Suprapubic skin (tissue), 4 donors: ENCODE measurements at places on chromosomes 16 and 17. TPM values are rescaled to one million over a fixed set of nuclear protein-coding genes. Genes with fewer than 3 reads are reported as not detected.

GRCh38 chr16:55760310-55761001 is 72.4 kb downstream of the CES1 start:
- DNase-seq, result no peak

DNA sequence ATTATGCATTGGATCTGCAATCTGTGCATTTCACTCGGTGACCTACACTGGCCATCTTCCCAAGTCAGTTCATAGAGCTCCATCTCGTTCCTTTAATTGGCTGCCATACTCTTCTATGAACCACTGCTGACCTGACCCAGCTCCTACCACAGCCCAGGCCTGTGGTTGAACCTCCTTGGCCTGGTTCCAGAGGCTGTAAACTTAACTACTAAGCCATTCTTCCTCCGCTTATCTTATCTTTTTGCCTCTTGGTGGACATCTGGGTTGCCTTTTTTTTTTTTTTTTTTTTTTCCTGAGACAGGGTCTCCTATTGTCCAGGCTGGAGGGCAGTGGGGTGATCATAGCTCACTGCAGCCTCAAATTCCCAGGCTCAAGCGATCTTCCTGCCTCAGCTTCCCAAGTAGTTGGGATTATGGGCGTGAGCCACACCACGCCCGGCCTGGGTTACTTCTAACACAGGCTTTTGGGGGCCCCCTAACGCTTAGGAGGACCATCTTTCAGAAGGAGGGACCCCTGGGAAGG is 18.3 kb downstream of the COQ7 start:
- no peak for DNase-seq

- no peak for DNase-seq
Observed at GRCh38 chr17:82214012-82214628, 1.5 kb upstream of the CCDC57 start.

GRCh38 chr16:50270510-50271147 is 4.3 kb downstream of the ADCY7 start:
- no peak for DNase-seq

DNA sequence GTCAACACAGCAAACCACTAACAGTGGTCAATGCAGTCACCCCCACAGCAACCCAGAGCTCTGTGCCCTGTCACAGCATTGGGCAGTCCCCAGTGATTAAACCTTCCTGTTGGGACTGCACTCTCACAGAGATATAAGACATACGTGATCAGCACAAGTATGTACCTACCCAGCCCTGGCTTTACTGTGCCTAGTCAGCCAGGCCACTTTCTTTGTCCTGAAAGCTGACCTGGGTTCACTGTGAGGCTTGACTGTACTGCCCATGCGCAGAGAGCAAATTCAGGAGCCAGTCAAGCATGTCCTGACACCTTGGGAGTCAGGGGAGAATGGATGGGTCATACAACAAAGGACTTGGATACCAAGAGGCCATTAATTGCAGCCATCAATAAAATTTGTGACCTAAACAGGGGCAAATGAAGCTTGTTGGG is 10.9 kb upstream of the TMEM170A start:
- DNase-seq, result no peak

DNA sequence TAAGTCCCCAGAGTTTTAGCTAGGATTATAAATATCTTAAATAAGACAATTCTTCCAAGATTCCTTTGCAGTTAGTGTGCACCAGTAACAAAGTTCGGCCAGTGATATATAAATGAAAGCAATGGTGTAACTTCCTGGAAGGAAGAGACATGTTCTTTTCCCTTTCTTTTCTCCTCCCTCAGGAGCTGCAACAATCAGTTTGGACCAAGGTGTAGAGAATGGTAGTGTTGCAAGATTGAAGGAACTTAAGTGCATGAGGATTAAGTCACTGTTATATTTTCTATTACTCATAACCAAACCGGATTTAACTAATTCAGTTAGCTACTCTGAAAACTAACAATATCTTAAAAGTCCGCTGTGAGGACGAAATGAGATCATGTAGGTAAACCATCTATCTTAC is 68.9 kb upstream of the KCNJ16 start:
- DNase-seq, result no peak

DNA sequence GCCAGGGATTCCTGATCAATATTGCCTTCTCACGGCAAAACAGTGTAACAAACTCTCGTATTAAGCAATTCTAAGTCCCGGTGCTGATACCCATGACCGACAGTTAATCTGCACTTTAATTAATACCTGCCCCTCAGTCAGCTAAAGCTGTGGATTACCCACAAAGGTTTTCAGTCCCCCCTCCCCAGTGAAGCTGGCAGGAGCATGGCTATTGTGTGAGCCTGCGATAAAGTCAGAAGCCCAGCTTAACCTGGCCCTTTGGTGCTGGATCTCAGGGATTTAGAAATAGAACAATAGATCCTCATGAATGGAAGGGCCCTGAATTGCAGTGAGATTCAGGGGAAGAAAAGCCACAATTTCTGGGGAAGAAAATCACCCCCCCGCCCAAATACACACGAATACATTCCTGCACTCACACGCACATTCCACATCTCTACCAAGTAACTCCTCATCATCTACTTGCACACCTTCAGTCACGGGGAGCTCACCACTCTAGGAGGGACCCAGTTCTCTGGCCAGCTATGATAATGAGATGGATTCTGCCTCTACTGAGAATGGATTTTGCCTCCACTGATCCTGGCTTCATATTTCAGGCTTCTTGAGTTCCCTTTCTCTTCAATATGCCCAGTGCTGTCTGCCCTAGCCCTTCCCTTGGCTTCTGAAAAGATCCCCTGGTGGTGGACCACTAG is 102.6 kb downstream of the WSCD1 start:
- no peak for DNase-seq

GRCh38 chr17:47803751-47804150 is 17.8 kb downstream of the OSBPL7 start:
- peak; percentile 30 for DNase-seq

DNA sequence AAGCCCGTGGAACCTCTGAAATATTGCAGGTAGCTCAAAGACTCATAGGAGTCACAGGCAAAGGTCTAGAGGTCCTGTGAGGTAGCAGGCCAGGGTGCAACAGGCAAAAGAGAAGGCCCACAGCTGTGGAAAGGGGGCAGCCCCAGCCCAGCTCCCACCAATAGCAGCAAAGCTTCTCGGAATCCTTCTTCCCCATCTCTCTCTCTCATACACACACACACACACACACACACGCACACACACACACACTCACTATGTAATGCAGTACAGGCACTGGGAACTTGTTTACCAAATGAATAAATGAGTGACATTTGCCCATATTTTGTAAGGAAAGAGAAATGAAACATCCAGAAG is 16.8 kb upstream of the SUPT4H1 start:
- no peak for DNase-seq

- DNase-seq, result peak; percentile 49
Observed at GRCh38 chr16:86075839-86076440, 177.0 kb downstream of the IRF8 start.

GRCh38 chr16:57277586-57277985 is 6.9 kb downstream of the PLLP start:
- no peak for DNase-seq

DNA sequence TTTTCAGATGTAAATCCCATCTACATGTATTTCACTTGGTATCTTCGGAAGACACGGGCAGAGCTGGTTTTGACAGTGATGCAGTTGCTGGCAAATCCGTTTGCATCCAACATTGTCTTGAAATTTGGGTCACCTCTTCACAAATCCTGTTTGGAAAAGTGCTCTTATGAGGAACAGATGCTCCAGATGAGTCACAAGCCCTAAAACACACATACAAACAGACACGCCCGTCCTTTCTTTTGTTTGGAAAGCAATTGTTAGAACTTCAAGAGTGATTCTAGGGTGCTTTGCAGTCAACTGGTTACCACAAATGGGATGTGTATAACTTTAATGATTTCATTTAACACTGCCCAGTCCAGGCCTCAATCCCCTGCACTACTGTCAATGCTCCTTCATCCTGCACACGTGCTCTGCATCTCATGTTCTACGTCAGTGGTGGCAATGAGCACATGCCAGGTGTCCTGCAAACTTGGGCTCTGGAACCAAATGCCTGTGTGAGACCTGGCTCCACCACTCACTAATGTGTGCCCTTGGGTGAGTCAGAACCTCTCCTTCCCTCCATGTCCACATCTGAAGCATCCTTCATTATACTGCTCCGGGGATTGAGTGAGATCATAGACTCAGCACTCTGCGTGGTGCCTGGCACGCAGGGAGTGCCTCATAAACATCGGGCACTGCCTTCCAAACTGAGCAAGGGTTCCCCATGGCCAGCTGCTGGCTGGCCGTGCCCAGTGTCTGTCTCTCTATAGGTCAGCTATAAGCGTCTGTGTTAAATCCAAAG is 19.3 kb upstream of the FOXF1 start:
- DNase-seq, result no peak

GRCh38 chr16:12063004-12063395 is 86.5 kb downstream of the SNX29 start:
- DNase-seq, result no peak

DNA sequence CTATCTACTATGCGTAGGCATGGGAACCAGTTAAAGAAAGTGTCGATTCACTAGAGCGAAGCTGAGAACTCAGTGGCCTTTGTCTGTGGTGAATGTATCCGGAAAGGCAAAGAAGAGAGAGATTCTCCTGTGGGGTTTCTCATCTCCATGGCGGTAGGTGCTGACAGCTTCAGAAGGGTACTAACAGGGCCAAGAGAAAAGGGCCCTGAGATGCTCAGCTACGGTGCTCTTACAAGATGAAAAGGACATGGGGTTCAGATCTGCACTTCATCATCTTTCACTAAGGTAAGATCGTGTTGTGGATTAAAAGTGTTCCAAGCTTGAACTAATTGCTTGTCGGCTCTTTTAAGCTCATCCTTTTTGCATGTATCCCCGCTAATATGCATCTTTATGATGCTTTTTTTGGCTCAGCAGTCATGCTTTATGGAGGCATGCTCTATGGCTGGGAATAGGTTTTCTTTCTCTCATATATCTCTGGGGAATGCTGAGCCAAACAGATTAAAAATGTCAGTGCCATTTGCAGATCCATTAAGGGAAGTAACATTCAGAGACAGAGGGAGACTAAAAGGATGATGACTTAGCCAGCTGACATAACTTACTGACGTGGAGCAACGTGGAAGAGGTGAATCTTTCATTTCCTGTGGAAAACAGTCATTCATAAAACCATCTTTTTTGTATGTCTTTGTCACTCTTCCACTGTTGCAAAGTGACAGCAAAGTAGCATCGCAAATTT is 29.9 kb downstream of the KCNJ16 start:
- DNase-seq, result no peak

GRCh38 chr17:8746501-8747236 is 2.0 kb upstream of the CCDC42 start:
- DNase-seq, result no peak

DNA sequence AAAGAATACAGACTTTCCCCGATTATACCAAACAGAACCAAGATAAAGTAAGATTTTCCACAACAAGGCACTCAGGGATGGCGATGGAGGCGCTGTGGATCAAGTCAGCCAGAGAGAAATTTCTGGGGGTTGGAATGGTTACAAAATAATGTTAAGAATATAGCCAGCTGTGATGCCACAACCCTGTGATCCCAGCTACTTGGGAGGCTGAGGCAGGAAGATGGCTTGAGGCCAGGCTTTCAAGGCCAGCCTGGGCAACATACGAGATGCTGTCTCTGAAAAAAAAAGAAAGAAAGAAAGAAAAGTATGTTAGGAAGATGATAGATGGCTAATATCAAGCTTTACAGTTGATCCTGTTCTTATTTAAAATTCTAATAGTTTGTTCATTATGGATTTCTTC is 10.6 kb upstream of the ALOX12 start:
- no peak for DNase-seq

- no peak for DNase-seq
Observed at GRCh38 chr17:31499771-31500554, 108.5 kb downstream of the RAB11FIP4 start.

- DNase-seq, result no peak
Observed at GRCh38 chr17:61075988-61076387, 323.7 kb upstream of the TBX2 start.

DNA sequence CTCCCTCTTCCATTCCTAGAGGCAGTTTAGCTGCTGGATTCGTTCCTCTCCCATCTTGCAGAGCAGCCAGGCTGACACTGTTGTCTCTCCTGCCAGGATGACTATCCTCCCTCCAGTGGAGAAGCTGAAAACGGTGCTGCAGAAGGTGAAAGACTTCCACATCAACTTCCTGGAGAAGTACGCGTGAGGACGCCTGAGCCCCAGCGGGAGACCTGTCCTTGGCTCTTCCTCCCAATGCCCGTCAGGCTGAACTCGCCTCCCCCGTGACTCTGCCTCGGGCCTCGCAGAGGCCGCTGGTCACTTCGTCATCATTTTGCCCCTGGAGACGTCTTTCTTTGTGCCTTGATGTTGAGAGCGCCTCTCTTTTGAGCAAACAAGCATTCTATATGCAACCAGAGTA is 44.6 kb downstream of the GPT2 start:
- no peak for DNase-seq

Gene LGALS9B
- not detected for total RNA-seq

Gene ACBD4
- 14.9 TPM for total RNA-seq

Gene SLC7A5
- 74.5 TPM for total RNA-seq

Gene LHX1
- total RNA-seq, result not detected

Gene ITGB4
- 543 TPM for total RNA-seq

Gene FOXO3B
- 4.6 TPM for total RNA-seq

Gene ZG16B
- 28.8 TPM for total RNA-seq

Gene MYOCD
- 0.34 TPM for total RNA-seq

Gene PDILT
- total RNA-seq, result not detected

Gene AIPL1
- total RNA-seq, result not detected

Gene IRF8
- total RNA-seq, result 3.5 TPM

Gene SLC38A8
- total RNA-seq, result not detected

Gene CEP131
- 8.6 TPM for total RNA-seq

Gene ASPA
- total RNA-seq, result 0.98 TPM
